ENCODE measurements at places on chromosomes 5 and 9.
A peak's percentile ranks its signal among the peaks of the same experiment; 100 is the strongest.

GRCh38 chr9:68433531-68434110 is 77.2 kb downstream of the PGM5 start:
- DNase-seq: no peak

GRCh38 chr5:35129921-35130485 is 82.3 kb upstream of the AGXT2 start:
- DNase-seq: peak; percentile 11

DNA sequence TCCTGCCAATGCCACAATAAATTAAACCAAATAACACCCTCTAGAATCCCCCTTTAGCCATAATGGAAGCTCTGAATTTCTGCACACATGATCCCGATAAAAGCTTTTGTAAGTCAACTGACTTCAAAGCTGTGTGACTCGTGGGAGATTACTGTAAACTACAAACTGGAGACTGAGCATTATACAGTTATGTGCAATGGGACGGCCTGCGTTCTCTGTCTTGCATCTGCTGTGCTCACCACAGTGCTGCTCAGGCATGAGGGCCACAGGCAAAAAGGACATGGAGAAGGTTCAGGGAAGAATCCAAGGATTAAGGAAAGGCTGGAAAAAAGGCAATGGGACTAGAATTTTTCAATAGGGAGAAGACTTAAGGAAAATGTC is 184.2 kb downstream of the FANCC start:
- no peak for DNase-seq

DNA sequence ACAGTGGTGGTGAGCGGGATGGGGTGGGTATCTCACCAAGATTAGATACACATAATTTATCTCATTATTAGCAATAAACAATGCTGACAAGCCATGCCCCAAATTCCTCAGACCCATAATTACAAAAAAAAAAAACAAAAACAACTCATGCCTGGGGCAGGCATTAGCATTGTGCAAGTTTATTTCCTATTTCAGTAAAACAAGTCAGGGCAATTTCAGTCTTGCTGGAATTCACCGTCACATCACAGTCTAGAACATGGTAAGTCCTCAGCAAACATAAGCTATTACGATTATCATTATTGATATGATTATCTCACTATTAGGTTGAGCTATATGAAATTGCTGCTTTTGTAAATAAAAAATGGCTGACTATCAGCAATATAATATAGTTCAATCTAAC is 57.5 kb upstream of the GNAQ start:
- DNase-seq: no peak

DNA sequence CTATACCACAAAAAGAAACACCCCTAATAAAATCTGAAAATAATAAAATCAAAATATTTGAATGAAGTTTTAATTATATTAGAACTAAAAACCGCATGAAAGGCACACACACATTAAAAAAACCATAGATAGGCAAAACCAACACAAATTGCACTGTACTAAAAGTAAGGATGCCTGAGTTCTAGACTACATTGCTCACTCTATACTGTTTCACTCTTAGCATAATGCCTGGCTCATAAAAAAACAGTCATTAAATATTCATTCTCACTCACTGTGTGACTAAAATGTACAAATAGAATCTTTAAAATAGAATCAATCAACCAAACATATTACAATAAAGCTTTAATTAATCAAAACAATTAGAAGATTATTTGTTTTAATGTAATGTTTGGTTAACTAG is 41.7 kb downstream of the CETN3 start:
- DNase-seq: no peak

DNA sequence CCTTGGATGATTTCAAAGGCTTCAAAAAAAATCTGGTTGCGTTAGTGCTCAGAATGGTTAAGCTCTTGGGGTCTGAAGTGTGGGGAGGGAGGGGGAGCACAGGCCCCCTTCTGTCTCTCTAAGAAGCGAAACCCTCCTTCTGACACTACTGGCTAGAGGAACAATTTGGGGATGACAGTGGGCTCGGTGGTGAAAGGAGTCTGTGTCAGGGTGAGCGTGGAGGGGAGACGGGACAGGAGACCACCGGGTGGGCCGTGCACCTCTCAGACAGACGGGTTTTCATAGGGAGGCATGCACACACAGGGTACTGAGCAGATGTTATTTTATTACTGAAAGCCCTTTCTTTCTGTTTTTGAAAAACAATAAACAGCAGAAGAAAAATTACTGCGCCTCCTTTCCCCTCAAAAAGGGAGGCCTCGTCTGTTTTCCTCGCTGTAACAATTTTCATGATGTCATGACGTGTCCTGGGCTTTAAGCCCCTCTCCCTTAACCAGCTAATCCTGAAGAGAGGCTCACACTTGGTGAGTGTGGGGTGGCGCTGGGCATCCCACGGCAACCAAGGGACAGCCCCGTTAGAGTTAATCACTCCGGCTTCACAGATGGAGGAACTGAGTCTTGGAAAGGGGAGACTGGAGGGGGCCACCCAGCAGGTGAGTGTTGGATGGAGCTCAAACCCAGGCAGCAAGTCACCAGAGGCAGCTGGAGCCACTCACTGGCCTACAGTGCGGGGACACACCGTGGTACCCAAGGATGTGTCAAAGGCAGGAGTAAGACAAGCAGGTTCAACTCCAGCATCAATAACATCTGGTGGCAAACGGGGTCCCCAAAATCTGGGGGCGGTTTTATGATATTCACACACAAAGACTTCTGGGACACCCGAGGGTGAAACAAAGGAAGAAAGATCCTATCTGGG is 53.4 kb downstream of the PTCH1 start:
- no peak for DNase-seq

GRCh38 chr5:180600554-180601041 is 9.3 kb upstream of the SCGB3A1 start:
- DNase-seq: no peak

GRCh38 chr5:121748686-121749085 is 103.0 kb upstream of the FTMT start:
- no peak for DNase-seq

DNA sequence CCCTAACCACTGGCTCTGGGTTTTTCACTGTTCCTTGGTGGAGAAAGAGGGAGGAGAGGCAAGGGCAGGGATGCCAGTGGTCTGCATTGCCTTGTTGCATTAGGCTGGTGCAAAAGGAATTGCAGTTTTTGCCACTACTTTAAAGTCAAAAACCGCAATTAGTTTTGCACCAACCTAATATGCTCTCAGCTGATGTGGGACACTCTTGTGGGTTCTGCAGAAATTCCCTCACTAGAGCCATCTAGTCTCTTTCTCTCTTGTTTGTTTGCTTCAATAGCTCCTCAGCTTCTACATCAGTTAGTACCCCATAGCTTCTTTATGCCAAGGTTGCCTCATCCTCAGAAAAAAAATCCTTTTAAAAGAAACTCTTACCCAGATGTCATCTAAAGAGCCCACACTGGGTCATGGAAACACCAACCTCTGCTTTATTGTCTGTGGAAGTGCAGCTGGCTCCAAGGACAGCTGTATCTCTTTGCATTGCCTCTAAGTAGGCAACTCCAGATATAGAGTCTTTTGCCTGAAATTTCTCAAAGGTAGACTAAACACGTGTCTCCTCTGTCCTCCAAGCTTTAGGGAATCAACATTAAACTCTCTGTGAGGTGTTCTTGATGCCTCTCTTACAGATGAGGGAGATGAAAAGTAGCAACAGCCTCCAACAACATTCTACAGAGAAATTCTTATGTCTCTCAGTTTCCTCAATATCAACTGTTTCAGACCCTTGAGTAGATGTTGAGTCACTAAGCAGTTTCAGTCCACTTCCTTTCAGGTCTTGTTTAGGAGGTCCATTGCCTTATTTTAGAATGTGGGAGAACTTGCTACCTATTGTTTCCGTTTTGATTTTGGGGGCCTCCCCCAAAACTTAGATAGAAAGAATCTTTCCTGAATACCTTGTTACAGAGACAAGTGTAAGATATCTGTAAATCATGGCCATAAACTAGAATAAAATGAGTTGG is 84.9 kb upstream of the MEF2C start:
- DNase-seq: no peak

DNA sequence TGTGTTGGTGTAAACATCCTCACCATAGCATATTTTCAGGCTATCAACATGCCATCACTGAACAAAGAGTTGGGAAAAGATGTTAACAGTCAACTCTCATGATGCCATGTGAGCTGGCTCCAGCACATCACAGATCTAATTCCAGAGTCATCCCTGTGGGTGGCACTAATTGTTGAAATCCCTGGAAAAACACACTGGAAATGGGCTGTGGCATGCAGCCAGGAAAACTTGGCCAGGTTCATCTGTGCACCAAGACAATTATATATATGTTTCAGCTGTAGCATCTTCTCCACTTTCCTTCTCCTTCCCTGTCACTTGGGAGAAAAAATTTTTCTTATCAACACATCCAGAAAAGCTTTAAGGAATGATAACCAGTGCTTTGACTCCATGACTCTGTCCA is 313.7 kb downstream of the TRIM32 start:
- no peak for DNase-seq

GRCh38 chr9:81032831-81033230 is 656.5 kb downstream of the TLE1 start:
- no peak for DNase-seq

DNA sequence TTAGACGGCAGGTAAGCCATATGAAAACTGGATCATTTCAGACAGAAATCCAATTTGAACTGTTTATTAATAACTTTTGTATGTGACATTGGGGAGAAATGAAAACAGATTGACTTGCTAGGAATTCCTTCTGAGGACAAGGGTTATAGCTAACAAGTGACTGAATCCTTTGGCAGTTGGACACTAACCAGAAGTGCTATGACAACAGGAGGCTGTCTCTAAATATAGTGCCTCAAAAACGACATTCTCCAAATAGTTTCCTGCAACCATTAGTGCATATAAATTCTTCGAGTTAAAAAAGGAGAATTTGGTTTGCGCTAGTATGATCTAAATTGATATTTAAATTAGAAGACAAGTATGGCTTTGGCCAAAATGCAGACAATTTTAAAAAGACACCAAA is 338.6 kb downstream of the PTPRD start:
- DNase-seq: no peak

Data from stimulated activated CD8-positive, alpha-beta memory T cell treated with anti-CD3 and anti-CD28 coated beads, Interleukin-12 subunit alpha, Interleukin-12 subunit beta, amount 100 ng/mL, for 1 hour (primary cell).